ENCODE measurements at places on chromosomes 4 and X. TPM values are rescaled to one million over a fixed set of nuclear protein-coding genes. Genes with fewer than 3 reads are reported as not detected.

The P2RY4 gene
- not detected for total RNA-seq

The CFAP99 gene
- total RNA-seq: not detected

The MAGEA9B gene
- not detected for total RNA-seq

The CLCN5 gene
- 9.7 TPM for total RNA-seq

The LUZP4 gene
- 0.17 TPM for total RNA-seq

The MAGEA12 gene
- total RNA-seq: not detected

The F11 gene
- total RNA-seq: 0.99 TPM

The PLK4 gene
- total RNA-seq: 35.2 TPM

Data from H1 (cell line).